NCI-H1092 (cell line): ENCODE measurements at places on chromosomes 7 and 10.

DNA sequence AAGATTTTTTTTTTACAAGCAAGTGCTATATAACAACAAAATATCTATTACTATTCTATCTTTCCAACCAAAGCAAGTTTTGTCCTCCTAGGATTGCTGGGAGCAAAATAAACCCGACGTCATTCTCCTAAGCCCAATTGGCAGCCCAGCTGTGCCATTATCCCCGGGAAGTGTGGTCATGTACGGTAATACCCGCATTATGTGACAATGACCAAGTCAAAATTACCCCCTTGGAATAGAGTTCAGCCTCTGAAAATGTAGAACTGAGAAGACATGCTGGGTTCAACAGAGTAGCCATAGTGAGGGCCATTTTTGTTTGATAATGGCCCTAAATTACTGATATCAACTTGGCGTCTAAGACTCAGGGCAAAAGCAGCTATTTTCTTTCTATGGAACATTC is 215.5 kb downstream of the LRRTM3 start:
- DNase-seq, result no peak

GRCh38 chr7:93902777-93903423 is 3.5 kb upstream of the GNGT1 start:
- DNase-seq, result no peak

DNA sequence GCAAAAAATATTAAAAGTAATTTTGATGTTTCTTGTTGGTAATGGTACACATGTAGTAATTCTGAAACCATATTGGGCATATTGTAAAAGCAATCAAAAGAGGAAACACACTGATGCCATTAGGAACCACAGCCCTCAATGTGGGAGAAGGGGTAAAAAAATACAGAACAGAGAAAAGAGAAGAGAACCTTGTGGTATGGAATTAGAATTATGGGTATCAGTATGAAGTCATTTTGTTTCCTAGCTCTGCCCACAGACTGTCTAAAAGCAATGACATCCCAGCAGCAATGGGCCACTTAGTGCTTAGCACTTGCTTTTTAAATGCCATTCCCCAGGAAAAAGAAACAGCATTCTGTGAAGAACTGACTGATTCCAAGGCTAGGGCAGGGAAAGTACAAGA is 61.5 kb downstream of the CPVL start:
- DNase-seq, result no peak

DNA sequence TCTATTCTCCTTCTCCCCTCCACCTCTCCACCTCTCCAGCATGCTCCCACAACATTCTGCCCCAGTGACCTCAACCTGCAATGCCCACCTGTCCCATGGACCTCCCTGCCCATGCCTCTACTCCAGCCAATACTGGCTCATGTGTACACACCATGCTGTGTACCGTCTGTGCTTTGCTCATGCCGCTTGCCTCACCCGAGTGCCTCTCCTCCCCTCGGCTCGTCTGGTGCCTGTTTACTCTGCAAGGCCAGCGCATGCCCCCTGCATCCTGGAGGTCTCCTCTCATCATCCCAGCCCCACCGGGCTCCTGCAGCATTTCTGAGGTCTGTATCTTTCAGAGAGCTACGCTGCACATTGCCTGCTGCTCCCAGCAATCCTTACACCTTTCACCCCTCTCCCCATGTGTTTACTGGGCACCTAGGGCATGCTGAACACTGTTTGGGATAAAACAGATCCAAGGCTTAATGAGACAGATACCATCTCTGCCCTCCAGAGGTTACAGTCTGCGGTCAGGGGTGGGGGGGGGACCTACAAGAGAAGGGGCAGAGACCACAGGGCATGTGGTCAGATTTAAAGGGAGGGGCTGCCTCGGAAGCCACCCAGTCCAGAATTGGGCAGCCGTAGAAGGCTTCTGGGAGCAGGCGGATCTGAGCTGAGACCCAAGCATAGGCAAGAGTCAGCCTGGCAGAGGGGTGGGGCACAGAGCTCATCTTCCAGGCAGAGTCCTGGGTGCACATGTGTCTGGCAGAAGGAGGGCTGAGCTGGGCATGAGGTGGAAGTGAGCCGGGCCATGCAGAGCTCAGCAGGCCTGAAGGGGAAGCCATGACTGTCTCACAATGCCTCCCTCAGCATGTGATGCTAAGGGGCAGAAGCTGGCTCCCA is 29.6 kb upstream of the PSAP start:
- DNase-seq, result no peak

DNA sequence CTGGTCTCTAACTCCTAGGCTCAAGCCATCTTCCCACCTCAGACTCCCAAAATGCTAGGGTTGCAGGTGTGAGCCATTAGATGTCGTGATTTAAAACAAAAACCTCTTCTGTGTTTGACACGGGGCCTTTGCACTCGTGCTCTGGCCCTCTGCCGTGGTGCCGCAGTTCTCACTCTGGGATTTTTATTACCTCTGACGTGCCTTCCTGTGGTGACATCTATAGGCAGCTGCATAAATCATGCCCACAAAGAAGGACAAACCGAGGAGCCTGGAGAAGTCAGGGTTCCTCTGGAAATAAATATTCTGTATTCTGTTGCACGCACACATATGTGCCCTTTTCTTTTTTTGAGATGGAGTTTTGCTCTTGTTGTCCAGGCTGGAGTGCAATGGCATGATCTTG is 25.9 kb upstream of the OCM start:
- DNase-seq, result no peak

- DNase-seq, result no peak
Observed at GRCh38 chr10:62708569-62708968, 96.0 kb upstream of the ADO start.

GRCh38 chr10:130361351-130362105 is 225.3 kb downstream of the GLRX3 start:
- DNase-seq, result no peak

GRCh38 chr7:142941541-142941940 is 2.3 kb downstream of the LLCFC1 start:
- DNase-seq, result no peak

GRCh38 chr10:116761883-116762282 is 19.5 kb upstream of the HSPA12A start:
- no peak for DNase-seq

DNA sequence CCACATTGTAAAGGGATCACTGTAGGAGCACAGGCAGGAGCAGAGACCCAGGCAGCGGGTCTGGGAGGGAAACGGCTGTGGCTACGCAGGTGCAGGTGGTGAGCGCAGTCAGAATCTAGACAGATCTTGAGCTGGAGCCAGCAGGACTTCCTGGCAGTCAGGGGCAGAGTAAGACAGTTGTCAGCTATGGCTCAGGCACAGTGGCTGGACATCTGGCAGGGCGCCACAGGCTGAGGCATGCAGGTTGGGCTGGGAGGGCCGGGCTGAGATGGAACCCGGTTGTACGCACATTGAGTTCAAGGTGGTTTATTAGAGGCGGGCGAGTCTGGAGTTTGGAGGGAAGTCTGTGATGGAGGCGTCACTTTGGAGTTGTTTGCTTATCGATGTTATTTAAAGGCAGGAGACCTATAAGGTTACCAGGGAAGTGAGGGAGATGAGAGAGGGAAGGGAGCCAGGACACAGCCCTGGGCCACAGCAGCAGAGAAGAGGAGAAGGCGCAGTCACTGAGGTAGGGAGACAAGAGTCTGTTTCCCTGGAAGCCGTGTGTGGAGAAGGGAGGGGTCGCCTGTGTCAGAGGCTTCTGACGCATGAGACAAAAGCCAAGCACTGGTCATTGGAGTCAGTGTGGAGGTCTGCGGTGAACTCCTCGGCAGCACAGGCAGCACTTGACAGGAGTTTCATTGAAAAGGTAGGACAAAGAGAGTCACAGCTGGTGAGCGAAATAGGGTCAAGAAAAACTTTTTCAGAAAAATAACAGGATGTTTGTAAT is 73.8 kb downstream of the LANCL2 start:
- peak; percentile 84 for DNase-seq

GRCh38 chr10:77045085-77045484 is 592.5 kb downstream of the KCNMA1 start:
- DNase-seq, result no peak

DNA sequence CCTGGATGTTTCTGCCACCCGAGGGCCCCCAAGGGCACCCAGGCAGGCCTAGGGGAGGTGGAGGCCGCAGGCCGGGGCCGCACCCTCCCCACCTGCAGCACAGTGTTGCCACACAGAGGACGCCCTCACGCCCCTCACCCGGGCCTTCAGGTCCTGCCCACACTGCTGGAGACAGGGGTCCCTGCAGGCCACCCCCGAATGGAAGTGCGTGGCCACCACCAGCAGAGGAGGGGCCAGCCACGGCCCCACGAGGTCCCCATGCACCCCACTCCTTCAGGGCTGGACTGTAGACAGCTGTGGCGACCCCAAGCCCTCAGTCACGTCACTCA is 35.4 kb downstream of the ADAP1 start:
- no peak for DNase-seq

- no peak for DNase-seq
Observed at GRCh38 chr7:5699467-5700384, 81.7 kb downstream of the RNF216 start.

- DNase-seq, result no peak
Observed at GRCh38 chr7:47539398-47540052, 42.4 kb downstream of the TNS3 start.

DNA sequence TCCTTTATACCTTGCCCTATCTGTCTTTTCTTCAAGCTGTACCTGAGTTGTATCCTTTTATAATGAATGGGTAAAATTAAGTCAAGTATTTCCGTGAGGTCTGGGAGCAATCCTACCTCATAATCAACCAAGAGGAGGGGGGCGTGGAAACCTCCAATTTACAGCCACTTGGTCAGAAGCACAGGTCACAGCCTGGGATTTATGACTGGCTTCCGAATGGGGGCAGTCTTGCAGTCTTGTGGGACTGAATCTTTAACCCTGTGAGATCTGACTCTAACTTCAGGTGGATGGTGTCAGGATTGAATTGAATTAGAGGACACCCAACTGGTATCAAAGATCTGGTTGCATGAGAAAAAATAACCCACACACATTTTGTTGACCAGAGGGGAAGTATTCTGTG is 23.5 kb upstream of the KCNMA1 start:
- DNase-seq, result no peak

DNA sequence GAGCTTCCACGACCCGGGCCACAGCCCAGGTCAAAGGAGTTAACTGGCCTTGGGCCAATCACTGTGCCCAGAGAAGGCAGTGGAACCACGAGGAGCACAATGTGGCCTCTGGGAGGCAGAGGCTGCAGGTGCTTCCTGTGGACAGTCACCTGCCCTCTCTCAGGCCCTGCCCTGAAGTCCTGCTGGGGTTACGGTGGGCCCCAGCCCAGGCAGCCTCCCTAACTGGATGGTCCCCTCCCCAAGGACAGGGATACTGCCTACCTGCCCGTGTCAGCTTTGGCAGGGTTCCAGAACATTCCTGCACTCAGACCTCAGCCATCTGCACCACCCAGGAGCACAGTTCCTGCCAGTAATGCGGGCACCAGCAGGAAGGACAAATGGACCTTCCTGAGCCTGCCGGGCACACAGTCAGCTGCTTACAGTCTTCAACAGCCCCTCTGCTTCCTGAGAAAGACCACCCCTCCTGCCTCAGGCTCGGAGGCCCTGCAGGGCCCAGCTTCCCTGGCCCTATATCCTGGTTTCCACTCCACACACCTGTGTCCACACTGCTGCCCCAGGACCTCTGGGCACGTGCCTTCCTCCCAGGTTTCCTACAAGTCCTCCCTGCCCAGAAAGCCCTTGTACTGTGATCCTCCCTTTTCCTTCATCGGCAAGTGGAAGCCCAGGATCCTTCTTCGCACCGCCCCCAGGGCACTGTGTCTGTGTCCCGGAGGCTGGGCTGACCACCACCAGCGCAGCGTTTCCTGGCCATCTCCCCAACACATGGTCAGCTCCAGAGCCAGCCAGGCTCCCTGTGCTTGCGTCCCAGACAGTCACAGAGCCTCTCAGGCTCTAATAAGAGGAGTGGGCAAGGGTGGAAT is 23.3 kb downstream of the WDR86 start:
- no peak for DNase-seq

DNA sequence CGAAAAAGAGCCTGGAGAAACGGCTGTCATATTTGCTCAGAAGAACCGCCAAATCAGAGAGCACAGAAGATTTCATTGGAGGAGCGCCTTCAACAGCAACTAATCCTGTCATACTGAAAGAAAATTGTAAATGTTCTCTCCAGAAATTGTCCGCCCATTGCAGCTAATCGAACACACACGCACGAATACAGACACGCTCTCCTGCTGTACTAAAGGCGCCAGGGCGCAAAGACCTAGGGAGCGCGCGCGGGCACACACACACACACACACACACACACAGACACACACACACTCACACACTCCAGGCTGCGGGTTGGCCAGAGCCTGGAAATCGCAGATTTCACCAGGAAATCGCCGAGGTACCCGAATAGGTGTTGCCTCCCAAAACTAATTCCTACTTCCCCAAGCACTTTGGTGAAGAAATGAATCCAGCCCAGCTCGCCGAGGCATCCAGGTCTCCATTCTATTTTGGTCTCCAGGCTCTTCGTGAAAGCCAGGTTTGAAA is at the start of gene CHRM2:
Gene CHRM2 (plus strand): TSS at position 157 of the 505 bp plus-strand sequence. CDS start 146,214 bp downstream, outside the sequence.
- no peak for DNase-seq

GRCh38 chr7:7201578-7202374 is 19.4 kb downstream of the C1GALT1 start:
- no peak for DNase-seq
